ENCODE measurements at places on chromosomes 6 and 20.

- DNase-seq = no peak
Measured at GRCh38 chr6:131317516-131317915, 182.2 kb downstream of the AKAP7 start.

GRCh38 chr6:130666786-130667185 is 160.4 kb upstream of the SMLR1 start:
- no peak for DNase-seq

GRCh38 chr6:160063771-160064413 is 57.7 kb upstream of the SLC22A1 start:
- no peak for DNase-seq

DNA sequence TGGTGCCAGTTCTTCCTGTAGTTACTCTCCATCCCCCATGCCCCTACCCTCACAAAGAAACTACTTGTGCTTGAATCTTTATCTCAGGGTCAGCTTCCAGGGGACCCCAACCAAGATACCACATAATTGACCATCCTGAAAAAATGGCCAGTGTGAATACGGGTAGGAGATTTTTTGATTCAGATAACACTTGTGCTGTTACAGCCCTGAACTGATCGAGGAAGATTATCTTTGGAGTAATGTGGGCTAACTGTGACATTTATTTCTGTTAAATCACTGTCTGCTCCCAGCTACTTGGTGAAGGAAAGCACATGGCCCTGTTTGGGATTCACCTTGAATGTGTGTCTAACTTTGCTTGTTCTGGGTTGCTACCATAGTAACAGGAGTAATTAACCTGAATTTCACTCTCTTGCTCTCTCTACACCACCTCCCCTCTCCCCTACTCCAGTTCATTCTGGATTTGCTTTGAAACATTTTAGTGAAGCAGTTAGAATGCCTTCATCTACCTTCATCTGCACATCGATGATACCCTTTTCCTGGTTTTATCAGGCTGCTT is 219.6 kb upstream of the CHD6 start:
- no peak for DNase-seq

DNA sequence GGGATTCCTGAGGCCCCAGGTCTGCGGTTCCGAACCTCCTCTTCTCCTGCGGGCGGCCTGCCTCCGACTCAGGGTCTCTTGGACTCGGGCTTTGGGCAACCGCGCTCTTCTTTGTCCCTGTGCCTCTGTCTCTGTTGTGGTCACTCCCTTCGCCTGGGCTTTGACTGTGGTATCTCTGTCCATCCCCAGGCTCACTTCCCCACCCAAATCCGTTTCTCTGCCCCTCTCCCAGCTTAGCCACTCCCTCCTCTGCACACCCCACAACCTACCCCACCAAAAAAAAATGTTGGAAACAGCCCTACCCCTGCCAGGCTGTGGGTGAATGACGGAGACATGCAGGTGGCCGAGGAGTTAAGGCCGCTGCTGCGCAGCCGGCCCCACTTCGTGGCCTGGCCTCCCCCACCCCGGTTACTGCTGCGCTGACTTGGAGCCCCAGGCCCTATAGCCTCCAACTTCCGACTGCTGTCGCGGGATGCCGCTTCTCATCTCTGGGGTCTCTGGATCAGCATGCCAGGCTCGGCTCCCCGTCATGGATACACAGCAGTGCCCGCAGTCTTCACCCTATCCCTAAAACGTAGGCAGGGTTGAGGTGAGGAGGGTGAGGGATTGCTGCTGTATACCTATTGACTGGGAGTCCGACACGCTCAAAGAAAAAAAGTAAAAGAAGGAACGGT is 2.7 kb upstream of the MAFB start:
- no peak for DNase-seq

DNA sequence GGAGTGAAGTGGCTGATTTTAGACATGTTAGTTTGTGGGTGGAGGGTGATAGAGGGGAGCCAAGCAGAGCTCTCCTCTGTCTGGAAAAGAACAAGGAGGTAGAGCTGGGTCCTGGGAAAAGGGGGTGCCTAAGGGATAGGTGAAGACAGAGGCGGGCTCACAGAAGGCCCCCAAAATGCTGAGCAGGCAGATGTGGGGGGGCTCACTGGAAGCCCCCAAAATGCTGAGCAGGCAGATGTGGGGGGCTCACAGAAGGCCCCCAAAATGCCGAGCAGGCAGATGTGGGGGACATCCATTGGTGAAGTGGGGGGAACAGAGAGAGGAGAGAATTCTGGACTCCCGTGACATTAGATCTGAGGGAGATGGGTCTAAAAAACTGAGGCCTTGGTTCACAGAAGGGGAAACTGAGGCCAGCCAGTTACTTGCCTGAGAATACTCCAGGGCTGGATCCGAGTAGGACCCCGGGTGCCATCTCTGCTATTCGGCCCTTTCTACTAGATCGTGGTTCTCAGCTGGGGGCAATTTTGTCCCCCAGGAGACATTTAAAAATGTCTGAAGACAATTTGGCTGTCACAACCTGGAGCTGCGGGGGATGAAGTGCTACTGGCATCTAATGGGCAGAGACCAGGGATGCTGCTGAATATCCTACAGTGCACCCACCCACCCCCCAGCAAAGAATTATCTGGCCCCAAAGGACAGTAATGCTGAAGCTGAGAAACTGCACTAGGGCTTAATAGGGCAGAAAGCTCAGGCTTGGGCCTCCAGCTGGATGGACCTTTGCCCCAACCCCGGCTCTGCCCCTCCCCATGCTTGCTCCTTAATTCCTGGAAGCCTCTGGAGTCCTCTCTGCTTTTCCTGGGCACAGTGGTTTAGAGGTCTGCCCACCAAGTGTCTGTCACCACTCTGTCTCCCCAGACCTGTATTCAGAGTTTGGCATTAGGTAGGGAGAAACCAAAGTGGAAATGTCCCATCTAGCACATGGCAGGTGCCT is 2.1 kb downstream of the LPIN3 start:
- no peak for DNase-seq

GRCh38 chr6:154403788-154404187 is 47.2 kb upstream of the IPCEF1 start:
- DNase-seq = peak; percentile 6

DNA sequence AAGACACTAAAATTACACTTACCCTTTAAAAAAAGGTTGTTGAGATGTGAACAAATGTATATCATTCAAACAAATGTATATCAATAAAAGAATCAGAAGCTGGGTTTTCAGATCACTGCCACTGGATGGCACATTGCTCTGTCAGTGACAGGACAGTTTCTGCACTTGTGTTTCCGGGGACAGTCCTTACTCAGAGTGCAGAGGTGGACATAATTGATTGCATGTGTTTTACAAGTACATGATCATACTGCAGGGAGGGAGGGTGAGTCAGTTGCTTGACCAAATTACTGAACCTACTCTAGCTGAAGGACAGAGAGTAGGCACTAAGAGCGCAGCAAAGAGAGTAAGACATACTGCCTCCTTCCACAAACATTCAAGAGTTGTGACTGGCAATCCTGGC is 302.3 kb downstream of the TENT5A start:
- DNase-seq = no peak

DNA sequence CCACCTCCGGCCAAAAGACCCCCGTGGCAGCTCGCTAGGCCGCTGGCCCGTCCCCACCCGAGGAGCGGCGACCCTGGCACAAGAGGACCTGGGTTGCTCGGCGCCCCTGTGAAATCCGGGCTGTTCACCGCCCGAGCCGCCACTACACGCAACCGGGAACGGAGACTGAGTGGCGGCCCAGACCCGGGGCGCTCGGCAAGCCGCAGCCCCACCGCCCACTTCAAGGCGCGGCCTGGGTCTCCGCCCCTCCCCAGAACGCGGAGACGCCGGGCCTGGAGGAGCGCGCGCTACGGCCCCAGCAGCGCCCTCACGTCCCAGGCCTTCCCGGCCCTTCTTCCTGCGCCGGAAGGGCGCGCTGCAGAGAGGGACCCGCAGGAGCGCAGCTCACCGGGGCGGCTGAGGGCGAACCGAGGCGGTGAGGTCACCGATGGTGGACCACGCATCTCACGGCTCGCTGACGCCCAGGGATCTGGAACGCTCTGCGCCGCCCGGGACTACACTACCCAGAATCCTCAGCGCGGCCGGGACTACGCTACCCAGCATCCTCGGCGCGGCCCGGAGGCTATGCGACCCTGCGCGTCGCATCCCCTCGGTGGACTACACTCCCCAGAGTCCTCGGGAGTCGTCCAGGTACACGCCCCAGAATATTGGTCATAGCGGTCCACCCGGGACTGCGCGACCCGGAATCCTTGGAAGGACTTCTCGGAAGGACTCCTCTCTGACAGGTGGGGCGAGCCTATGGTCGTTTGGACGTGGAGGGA is at the start of gene ZNF337:
ZNF337 (minus strand) TSS at position 483 of the 761 bp plus-strand sequence. CDS start 10,436 bp downstream, outside the sequence.
- DNase-seq = peak; percentile 85

GRCh38 chr20:58833921-58834320 is 16.8 kb downstream of the GNAS-AS1 start:
- DNase-seq = no peak

GRCh38 chr6:105034470-105034869 is 77.6 kb downstream of the LIN28B start:
- DNase-seq = no peak

- no peak for DNase-seq
Measured at GRCh38 chr6:119116712-119117281, 38.3 kb upstream of the FAM184A start.

- DNase-seq = no peak
Measured at GRCh38 chr6:139611327-139612134, 237.1 kb upstream of the CITED2 start.

- DNase-seq = no peak
Measured at GRCh38 chr20:59776059-59776603, 157.3 kb downstream of the SYCP2 start.

DNA sequence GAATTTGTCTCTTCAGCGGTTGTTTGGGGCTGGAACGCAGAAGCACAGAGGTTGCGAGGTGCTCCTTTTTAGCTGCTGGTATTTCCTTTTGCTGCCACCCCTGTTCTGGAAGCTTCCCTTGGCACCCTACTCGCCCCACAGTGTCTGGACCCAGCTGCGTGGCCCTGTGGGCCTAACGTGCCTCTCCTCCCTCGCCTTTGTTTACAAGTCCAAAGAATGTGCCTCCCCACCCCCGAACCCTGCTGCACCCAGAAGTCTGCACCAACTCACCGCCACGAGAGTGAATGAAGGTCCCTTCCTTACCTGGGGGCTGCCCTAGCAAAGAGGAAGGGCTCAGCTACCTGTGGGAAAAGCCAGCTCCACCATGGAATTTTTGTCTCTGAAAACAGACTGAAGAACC is 139.7 kb upstream of the RPS6KA2 start:
- no peak for DNase-seq

- DNase-seq = peak; percentile 17
Measured at GRCh38 chr6:142943711-142944123, 1.3 kb downstream of the HIVEP2 start.

DNA sequence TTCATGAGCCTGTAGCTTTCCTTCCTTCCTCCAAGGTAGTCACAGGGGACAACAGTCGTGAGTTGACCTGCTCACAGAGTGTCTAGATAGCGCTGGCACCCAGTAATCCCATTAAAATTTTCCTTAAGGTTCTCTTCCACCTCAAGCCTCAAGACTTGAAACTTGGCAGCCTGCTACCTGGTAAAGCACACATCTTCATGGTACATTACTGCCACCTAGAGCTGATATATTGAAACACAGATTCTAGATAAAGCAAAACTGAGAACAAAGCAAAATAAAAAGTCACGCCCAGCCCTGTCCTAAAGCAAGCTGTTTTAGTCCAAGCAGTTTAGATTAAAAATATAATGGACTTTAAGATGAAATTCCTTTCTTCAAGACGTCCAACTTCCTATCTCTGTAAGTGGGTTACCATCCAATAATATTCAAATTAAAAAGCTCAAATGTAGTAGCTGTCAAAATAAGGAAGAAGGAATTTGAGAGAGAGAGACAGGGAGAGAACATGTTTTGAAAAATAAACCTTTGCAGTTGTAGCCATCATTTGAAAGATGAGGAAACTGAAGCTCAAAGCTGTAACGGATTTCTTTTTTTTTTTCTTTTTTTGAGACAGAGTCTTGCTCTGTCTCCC is 50.7 kb upstream of the CD83 start:
- no peak for DNase-seq

DNA sequence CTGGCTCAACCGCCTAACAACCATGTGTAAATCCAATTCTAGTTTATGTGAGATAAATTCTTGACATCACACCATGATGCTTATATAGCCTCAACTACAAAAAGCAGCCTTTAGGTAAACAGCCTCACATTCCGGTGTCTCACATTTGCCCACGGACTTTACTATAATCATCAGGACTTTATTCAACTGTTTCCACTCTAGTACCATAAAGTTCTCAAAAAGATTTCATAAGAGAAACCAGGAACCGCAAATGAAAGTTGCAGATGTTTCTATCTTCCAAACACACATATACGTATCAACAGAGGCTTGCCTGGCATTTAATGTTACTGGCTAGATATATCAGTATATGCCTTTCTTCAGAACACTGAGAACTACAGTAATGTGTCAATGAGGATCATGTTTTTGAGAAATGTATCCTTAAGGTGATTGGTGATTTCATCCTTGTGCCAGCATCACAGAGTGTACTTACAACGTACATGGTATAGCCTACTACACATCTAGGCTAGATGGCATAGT is 80.0 kb downstream of the EPB41L2 start:
- no peak for DNase-seq

DNA sequence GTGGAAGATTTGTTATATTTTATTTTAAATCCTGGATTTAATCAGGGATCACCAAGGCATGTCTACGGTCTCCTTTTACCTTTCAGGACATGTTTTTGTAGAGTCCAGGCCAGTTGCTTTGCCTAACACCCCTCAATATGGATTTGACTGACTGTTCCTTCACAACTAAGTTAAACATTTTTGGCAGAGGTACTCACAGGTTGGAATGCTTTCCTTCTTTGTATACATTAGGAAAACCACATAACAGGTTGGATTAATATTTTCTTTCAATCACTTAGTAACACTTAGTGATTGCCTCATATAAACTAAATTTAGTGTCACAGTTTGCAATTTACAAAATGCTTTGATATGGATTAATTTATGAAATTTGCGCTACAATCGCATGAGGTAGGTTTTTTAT is 64.5 kb downstream of the IPCEF1 start:
- DNase-seq = no peak

- no peak for DNase-seq
Measured at GRCh38 chr20:49989234-49990065, 6.7 kb downstream of the SNAI1 start.

DNA sequence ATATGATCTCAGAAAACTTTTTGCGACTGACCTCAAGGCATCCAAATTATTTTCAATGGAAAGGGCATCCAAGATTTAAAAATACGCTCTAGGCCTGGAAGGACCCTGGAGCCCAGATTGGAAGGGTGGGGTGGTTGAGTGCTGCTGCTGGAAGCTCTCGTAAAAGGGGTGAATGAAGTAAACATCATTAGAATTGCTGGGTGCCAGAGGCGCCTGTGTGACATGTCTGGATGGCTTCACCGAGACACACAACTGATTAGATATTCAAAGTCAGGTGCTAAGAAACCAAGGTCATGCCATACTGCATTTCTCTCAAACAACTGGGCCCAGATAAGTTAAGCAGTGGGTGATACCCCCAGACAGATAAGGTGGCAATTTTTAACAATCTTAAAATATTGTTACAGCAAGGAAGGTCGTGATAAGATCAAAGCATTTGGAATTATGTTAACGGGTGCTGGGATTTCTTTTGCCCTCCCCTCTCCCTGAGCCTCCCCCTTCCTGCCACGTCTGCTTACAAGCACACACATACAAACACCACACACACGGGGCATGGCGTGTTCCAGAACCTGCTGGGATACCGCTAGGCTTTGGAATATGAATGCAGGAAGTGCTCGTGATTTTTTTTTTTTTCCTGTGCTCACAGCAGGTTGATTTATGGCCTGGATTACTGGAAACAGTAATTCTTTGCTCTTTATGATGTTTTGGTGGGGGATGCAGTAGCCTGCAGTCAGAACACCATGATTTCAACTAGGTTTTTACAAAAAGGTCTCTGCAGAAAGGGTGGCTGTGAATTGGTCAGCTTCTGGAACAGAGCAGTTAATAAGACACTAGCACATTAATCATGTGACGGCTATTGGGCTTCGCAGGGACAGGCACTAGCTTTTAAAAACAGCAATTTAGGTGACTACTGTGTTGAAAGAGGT is 551.2 kb downstream of the QKI start:
- DNase-seq = no peak
